ENCODE measurements at places on chromosomes 7 and 10.

- peak; percentile 81 for DNase-seq
These were observed 116.6 kb upstream of the CDK1 start for GRCh38 chr10:60661637-60662036.

DNA sequence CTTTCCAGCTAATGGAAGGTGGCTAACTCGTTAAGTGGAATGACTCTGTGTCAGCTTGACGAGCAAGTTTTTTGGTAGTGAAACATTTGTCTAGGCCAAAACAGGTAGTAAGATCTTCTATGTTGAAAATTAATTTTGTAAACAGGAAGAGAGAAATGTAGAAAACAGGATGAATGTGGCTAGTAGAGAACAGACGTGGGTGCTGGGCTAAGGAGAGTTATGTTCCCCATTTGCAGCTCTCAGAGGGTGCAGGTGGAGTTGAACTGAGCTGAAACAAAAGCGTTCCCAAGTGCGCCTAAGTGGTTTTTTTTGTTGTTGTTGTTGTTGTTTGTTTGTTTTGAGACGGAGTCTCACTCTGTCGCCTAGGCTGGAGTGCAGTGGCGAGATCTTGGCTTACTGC is 59.5 kb upstream of the SRPK2 start:
- DNase-seq: no peak

DNA sequence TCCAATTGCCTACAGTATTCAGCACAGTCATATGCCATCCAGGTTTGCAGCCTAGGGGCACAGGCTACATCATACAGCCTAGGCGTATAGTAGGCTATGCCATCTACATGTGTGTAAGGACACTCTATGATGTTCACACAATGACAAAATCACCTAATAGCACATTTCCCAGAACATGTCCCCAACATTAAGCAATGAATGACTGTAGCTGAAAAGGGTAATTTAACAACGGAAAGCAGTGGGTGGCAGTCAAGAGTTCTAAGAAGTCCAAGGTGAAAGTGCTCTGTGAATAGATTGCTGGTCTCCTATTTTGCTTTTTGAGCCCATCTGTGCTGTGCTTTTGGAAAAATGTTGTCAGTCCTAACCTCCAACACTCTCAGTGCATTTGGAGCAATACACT is 162.6 kb downstream of the KLF6 start:
- no peak for DNase-seq

DNA sequence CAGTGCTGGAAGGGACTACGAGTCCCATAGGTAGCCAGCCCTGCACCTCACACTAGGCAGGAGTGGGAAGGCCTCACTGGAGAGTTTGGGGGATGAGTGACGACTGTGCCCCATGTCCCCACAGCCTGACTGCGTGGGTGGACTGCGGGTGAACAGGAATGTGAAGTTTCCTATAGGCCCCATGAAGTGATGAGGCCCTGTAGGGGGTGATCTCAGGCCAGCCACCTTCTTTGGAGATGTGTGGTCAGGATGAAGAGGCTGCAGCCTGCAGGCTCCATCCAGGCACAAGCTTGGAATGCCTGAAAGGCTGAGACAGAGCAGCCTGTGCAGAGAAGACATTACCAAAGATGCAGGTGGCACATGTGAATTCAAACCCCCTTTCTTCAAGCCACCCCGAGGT is 94.9 kb downstream of the CPXM2 start:
- DNase-seq: no peak

DNA sequence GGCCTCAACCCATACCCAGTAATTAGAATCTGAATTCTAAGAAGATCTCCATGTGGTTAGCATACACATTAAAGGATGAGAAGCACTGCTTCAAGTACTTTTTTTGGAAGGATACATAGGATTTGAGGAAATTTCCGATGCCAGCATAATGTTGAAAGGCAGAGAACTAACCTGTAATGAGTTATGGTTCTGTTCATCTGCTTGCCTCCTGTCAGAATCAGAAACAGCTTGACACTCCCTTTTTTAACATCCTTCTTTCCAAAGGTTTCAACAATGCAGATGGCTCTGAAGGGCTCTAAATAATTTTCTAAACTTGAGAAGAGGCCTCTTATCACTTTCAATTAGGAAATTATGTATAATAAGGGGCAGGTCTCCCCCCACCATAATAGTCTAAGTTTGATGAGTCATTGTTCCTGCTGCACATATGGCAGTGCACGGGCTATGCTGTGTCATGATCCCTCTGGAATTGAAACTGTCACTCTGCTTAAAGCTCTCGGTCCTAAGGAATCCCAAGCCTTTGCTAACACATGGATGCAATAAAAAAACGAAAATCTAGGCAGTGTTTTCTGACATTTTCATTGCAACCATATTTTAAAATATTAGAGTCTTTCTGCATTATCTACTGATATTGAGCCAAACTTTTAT is 291.2 kb upstream of the FZD1 start:
- DNase-seq: no peak

GRCh38 chr7:13748998-13749397 is 240.5 kb downstream of the ETV1 start:
- no peak for DNase-seq

DNA sequence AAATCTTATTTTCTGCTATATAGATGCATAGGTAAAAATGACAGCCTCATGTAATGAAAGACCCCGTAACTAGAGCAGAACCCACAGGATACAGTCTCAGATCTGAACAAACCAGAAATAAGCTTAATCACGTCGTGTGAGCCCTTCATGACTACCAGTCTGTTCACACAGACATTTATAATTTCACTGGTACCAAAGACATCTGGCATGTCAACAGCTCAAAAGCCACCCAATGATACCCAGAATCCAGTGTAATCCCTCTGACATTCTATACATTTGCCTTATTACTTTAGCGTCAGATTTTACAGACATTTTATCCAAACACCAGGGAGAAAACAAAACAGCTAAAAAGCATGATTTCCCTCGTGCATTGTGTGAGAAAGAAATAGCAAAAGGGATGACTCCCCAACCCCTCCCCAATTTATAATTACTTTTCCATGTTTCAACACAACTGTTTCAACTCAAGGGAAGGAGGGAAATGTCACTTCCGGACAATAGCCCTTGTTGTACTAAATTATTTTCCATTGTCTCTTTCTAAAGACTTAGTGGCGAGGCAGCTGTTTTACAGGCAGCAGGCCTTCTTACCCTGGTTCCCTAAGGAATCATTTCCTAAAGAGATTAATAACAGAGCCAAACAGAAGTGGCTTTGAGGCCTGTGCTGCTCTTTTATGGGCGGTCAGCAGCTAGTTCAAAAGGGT is 33.2 kb downstream of the DOCK4 start:
- no peak for DNase-seq

DNA sequence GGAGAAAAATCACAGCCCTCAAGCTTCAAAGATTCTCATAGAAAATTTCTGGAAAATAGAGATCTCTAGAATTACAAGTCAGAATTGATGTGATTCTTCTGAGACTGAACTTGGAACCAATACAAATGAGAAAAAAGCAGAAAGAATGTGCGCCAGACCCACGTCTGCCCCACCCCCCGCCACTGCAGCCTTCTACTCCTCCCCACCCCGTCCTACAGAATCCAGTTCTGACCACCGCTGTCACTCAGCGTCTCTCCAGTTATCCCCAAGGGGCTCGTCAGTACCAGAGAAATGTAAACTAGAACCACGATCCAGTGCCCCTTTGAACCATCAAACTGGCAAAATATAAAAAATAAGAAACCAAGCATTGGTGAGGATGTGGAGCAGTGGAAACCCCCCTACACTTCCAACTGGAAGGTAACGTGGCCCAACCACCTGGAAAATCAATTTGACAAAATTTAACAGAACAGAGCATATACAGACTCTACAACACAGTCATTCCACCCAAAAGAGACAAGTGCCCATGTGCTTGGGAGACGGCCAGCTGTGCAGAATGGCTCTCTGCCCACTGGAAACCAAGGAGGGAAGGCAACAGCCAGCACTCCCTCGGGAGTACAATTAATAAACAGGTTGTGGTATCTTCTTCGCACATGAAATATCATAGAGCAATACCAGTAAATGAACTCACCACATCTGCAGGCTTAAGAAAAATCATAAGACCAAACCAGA is 397.9 kb downstream of the TNS3 start:
- DNase-seq: no peak

DNA sequence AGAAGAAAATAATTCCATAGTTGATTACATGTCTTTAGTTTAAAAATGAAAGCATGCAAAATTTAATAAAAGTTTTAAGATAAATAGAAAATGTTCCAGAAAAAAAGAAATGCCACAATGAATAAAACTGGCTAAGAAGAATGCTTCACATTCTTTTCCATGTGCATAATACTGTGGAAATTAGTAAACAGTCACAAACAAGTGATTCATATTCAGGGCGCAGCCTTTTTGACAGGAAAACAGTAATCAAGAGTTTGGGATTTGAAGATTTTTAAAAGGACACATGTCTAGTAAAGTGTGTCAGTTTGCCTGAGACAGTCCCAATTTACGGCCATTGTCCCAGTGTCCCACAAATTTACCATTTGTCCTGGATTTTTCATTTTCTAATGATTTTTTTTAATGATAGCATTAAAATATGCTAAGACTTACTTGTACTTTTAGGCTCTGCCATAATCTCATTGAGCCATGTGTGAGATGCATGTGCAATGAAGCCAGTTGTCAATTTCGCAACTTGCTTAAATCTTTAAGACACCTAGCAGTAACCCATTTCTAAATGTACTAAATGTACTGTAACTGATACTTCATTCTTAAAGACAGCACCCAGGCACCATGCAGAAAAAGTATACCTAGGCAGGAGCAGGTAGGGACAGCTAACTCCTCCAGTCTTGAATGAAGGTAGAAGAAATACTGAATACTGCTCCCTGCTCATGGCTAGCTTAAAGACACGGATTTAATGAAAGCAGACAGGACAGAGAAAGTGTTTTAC is 46.9 kb downstream of the ZNF438 start:
- DNase-seq: no peak

GRCh38 chr10:19668116-19668515 is 148.1 kb upstream of the PLXDC2 start:
- DNase-seq: no peak

- peak; percentile 60 for DNase-seq
These were observed 132.4 kb downstream of the TSPAN12 start for GRCh38 chr7:120725376-120726039.

GRCh38 chr7:135959646-135960363 is 17.4 kb downstream of the MTPN start:
- DNase-seq: no peak

DNA sequence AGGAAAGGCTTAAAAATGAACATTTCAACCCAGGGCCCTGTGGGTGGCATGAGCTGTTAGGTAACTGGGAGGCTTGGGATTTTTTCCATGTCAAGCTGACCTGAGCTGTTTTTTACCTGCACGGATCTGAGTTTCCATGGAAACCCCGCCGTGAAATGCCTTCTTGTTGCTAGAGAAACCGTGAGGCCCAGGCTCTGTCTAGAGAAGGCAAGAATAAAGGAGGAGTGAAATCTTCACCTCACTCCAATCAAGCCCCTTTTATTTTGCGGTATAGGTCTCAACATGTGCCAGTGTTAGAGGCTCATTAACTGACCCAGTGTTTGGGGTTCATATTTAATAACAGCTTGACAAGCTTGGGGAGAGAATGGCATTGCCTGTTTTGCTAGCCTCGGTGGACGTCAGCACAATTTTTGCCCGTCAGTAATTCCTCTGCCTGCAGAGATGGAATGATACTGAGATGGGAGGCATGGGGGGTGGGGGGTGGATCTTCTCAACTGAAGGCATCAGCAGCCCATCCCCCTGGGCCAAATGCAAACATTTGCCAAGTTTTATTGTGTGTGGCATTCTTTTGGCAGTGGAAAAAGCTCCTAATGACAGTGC is 48.9 kb upstream of the PDCD4 start:
- DNase-seq: no peak

GRCh38 chr10:74047871-74048270 is 50.0 kb downstream of the VCL start:
- no peak for DNase-seq

DNA sequence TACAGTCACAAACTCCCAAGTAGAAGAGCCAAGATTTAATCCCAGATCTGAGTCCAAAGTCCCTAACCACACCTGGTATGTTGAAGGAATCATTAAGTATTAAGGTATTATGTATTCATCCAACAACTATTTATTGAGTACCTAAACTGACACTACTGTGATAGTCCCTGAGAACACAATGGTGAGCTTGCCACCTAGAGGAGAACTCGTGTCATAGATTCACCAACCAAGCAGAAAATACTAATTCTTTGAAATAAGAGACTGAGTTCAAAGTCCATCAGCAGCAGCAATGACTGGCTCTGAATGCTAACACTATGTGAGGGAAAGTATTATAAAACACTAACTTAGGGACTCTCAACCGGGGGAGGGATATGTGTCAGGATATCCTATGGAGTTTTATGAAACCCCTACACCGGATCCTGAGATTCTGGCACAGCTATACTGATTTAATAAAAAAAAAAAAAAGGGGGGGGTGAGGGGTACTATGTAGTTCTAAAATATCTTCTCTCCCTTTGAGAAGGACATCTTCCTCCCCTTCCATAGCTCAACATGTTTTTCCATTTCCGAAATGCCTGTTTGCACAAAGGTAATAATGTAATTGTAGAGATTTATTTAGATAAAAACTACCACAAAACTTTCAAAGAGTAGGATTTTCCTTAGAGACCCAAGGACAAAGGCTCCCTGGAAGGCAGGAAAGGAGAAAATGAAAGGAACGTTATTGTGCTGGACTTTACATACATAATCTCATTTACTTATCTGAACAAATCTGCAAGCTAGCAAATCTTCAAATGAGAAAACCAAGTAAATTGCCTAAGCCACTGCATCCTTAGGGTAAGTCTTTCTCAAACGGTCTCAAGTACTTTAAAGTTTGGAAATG is 1.6 kb downstream of the NCOA4 start:
- peak; percentile 79 for DNase-seq

- no peak for DNase-seq
These were observed 376.5 kb upstream of the SORCS1 start for GRCh38 chr10:107540981-107541380.

DNA sequence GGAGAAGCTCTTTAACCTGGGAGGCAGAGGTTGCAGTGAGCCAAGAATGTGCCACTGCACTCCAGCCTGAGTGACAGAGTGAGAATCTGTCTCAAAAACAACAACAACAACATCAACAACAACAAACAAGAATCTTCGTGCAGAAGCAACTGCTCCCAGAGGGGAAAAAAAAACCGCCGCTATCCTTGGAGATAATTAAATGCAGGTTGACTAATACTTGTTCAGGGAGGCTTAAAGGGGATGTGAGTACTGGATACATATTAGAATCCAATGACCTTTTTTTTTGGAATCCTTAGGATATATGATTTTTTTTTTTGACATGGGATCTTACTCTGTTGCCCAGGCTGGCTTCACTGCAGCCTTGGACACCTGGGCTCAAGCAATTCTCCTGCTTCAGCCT is 89.6 kb upstream of the FAM171A1 start:
- DNase-seq: no peak

DNA sequence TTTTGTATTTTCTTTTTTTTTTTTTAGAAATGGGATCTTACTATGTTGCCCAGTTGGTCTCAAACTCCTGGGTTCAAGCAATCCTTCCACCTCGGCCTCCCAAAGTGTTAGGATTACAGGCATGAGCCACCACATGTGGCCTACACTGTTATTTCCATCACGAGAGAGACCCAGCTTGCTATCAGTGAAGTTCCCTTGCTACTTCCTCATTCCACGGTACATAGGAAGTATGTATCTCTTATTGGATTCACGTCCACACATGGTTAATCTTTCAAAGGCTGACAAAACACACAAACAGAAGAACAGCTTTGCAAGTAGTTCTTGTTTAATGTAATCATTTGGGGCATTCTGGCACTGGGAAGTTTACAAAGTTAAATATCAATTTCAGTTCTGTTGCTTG is 50.9 kb downstream of the DCLRE1A start:
- DNase-seq: no peak

Measured in astrocyte of the spinal cord (primary cell).